Midbrain (tissue), 1 donor: ENCODE measurements at places on chromosomes 13 and 19.

GRCh38 chr19:28242317-28242927, 970.5 kb downstream of the UQCRFS1 start:
- peak; percentile 37 for DNase-seq

GRCh38 chr13:22629374-22629773, 551.4 kb upstream of the SGCG start:
- DNase-seq = no peak

GRCh38 chr13:107239213-107239612, 671.3 kb upstream of the ARGLU1 start:
- no peak for DNase-seq

DNA sequence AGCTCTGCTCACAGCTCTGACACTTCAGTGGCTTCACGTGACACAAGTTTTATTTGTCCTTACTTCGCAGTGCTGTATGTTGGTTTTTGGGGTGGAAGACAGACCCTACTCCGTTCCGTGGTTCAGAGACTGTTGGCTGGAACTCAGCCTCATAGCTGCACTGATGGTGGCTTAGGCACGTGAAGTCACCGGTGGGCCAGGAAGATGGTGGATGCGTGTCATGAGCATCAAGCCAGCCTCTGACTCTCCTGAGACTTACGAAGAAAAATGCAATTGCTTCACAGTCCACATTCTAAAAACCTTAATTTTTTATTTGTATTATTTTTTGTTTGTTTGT, 161.4 kb upstream of the SOX1 start:
- no peak for DNase-seq

GRCh38 chr13:44305917-44306370, 67.7 kb upstream of the SERP2 start:
- DNase-seq = no peak

GRCh38 chr13:113628291-113629270, 29.4 kb downstream of the ATP4B start:
- DNase-seq = no peak

GRCh38 chr13:91111476-91112200, 235.8 kb upstream of the MIR17HG start:
- no peak for DNase-seq

GRCh38 chr19:34269968-34270621, 15.7 kb downstream of the GARRE1 start:
- peak; percentile 23 for DNase-seq
